Activated CD4-positive, alpha-beta T cell treated with anti-CD3 and anti-CD28 coated beads, Interleukin-2, amount 50 U/mL, for 4 hours (primary cell): ENCODE measurements at places on chromosomes 12 and 14.
A peak's percentile ranks its signal among the peaks of the same experiment; 100 is the strongest.

DNA sequence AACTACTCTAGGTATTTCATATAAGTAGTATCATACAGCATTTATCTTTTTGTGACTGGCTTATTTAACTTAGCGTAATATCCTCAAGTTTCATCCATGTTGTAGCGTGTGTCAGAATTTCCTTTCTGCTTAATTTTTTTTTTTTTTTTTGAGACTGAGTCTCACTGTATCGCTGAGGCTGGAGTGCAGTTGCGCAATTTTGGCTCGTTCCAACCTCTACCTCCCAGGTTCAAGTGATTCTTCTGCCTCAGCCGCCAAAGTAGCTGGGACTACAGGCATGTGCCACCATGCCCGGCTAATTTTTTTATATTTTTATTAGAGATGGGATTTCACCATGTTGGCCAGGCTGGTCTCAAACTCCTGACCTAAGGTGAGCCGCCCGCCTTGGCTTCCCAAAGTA lies 28.9 kb downstream of the PNMA1 start:
- no peak for DNase-seq

- no peak for DNase-seq
Measured at GRCh38 chr14:29037411-29037810, 270.8 kb downstream of the FOXG1 start.

DNA sequence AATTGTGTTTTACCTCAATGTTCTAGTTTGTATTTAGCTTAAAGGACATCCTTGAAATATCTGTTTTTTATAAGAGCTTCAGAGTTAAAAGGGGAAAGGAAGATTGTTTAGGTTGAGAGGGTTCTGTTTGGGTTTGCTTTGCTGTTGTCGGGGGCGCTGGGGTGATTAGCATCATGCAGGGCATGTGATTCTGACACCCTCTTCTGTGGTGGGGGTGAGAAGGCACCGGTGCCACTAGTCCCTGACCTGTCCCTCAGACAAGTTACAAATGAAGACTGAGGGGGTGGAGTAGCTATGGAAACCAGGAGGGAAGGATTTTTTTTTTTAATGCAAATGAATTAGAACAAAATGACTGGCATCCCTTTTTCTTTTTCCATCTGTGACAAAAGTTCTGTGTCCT lies 291.3 kb downstream of the RPAP3 start:
- no peak for DNase-seq

DNA sequence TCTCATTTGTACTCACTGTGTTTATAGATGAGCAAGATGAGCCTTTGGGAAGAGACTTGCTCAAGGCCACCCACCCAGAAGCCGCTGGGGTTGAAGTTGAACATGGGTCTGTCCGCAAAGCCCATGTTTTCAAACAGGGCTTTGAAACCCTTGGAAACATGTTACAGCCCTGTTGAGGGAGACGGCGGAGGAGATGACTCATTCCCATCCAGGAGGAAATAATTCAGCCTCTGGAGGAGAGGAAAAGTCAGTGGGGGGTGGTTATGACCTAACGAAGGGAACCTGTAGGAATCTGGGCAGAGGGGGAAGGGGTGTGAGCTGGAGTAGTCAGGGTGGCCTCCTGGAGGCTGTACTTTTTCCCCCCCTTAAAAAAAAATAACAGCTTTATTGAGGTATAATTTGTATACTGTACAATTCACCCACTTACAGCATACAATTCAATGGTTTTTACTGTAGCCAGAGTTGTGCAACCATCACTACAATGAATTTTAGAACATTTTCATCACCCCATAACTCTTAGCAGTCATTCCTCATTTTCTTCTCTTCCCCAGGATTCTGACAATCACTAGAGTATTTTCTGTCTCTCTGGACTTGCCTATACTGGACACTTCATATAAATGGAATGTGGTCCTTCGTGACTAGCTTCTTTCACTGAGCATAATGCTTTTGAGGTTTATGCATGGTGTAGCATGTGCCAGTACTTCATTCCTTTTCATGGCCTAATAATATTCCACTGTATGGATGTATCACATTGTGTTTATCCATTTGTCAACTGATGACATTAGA lies 1.9 kb upstream of the RIN3 start:
- no peak for DNase-seq

- DNase-seq = no peak
Measured at GRCh38 chr12:120956579-120957300, 21.6 kb upstream of the HNF1A start.

- DNase-seq = no peak
Measured at GRCh38 chr14:39203659-39204606, 28.9 kb downstream of the PNN start.

GRCh38 chr12:92276276-92276675 lies 130.6 kb upstream of the BTG1 start:
- DNase-seq = no peak

- no peak for DNase-seq
Measured at GRCh38 chr14:67602995-67603545, 3.0 kb upstream of the PIGH start.

DNA sequence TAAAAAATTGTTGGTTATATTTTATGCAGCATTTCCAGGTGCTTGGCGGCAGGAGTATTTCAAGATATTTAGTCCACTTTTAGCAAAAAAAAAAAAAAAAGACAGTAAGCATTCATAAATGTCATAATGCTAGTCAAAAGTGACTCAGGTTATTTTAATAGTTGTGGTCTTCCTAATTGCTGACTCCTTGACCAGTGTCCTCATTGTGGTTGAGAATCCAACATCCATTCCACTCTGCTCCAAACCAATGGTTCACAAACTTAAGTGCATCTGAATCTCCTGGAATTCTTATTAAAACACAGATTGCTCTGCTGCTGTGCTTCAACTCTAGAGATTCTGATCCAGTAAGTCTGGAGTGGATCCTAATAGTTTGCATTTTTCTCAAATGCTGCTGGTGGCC lies 71.4 kb downstream of the AKAP6 start:
- no peak for DNase-seq

- DNase-seq = no peak
Measured at GRCh38 chr12:99455350-99456035, 192.1 kb upstream of the GARIN6 start.

- no peak for DNase-seq
Measured at GRCh38 chr12:10708862-10709261, 14.3 kb downstream of the YBX3 start.

GRCh38 chr12:118060301-118061010 lies 523 bp downstream of the WSB2 start:
- peak; percentile 7 for DNase-seq

- DNase-seq = no peak
Measured at GRCh38 chr14:65958664-65959562, 527.3 kb upstream of the CCDC196 start.

- no peak for DNase-seq
Measured at GRCh38 chr14:81819344-81819743, 285.7 kb upstream of the SEL1L start.

DNA sequence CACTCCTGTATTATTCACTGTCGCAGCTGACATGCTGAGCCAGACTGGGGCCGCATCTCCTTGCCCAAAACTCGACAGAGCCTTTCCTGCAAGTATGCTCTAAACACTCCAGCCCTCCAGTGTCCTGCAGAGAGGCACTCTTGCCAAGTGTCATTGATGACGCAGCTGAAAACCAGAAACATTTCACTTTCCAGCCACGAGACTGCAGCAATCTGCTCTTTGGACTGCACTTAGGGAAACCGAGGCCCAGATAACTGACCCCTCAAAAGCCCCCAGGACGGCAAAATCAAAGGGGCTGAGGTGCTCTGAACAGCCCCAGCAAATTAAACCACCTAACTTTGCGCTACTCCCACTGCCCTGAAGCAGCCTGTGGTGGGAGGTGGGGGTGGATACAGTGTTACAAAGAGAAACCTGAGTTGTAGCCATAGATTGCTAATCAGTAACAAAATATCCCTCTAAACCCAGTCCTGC lies 2.6 kb downstream of the CCDC85C start:
- DNase-seq = no peak

DNA sequence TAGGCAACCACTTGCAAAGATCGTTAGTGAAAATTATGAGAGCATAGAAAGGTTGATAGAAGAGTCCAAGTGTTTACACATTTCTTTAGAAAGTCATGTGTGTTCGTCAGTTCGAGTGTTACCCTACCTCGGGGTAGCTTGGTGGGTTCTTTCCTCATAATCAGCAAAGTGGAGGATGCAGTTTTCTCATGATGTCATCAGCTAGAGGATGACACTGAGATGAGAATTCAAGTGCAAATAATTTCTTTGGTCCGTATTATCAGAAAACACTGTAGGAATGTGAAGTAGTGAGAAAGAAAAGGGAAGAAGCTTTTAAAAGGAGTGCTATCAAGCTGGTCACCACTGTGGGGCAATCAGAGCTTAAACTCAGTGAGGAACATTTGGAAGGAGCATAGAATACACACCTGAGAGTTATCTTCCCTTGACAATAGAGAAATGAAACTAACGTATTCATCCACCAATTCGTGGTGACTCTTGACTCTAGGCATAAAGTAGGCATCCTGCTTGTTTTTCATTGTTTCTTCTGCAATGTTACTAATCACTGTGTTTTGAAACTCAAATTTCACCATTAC lies 1340.9 kb upstream of the TMEM132C start:
- DNase-seq = no peak

DNA sequence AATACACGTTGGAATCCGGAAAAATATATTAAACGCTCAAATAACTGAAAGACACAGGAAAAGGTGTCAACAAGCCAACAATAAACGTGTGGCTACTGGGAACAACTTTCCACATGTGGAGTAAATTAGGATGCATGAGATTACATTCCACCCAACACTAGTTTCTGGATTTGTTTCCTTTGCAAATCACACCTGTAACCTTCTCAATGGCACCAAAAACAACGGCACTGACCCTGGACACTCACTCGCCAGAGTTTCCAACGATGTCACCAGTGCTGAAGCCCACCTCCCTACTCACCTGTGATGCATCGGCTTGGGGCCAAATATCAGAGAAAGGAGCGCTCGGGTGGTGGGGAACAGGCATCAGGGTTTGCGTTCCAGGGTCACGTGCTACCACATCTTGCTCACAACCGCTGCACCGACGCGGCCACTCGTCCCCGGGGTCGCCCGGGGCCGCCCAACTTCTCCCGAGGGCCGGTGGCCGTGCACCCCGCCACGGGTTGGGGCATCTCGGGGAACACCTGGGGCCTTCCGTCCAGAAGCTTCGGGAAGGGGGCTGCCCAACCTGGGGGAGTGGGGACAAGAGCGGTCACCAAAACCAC lies 629 bp downstream of the PRDM4 start:
- DNase-seq = peak; percentile 22

- DNase-seq = no peak
Measured at GRCh38 chr12:104930388-104931326, 27.4 kb downstream of the SLC41A2 start.

DNA sequence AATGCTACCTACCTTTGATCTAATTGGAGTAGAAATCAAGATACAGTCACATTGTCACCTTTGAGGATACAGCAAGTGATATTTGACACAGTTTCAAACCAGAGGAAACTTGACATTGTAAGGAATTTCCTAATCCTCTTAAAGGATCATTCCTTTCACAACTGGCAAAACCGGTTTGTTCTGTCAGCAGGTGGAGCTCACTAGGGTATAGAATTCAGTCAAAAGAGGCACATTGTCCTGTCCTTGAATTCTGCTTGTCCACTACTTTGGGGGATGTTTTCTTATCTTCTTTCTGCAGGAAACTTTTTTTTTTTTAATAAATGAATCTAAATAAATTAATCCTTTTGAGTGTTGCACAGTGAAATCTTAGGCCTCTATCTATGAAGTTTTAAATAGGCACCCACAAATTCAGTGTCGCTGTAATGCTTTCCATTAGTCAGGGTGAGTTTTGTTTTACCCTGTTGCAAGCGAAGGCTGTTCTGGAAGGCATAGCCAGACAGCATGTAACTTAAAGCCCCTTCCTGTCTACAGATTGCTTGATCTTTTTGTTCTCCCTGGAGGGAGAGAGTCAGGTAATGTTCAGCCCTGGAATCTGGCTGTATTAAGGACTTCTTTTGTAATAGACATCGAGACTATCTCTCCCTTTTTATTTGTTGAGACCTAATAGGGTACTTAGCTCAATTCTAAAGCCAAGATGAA lies 285.0 kb upstream of the RGS6 start:
- DNase-seq = no peak

DNA sequence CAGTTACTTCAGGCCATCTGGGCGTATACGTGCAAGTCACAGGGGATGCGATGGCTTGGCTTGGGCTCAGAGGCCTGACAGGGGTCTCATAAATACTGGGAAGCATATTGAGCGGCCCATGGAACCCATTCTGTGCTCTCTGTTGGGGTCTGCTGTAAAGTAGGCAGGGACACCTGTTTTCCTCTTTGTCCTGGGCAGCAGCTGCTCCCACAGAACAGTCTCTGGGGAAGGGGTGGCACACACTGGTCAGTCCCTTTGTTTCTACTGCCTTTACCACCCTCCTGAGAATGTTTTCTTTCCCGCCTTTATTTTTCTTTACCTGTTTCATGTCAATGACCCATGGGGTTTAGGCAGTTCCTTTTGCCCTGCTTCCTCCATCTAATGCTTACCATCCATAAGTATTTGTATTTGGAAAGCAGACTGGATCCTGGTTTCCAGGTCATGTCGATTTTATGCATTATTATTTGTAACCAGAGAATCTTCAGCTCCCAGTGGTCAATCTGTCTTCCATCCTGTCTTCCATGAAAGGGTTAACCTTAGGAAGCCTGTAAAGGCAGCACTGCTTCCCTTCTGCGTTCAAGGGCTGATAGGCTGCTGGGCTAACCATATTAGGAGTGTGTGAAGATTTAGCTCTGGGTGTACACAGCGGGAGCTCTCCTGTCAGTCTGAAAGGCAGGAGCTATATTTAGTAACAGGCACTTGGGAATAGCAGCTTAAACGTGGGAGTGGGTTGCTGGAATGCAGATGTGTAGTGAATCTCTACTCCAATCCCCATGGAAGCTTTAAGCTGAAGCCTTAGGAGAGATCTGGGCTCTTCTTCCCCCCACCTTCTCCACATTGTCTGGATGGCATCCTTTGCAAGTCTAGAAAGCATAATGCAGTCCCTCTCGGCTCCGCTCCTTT lies 124.0 kb downstream of the DYRK2 start:
- no peak for DNase-seq

DNA sequence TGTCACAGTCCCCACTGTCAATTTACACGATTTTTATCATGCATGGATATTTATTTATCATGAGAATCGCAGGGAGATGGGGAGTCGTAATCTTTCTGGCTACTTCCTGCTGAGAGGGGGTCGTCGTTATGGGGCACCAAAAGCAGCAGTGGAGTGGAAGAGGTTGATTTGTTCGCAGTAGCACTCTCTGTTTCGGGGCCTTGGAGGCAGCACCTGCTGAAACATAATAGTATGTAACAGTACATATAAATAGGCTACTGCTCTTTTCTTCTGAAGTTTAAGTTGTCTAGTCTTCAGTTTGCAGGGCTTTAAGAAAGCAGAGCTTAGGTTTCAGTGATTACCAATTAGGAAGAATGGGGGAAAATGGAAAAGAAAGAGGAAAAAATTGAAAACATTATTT lies 3.8 kb downstream of the SOAT2 start:
- no peak for DNase-seq

- no peak for DNase-seq
Measured at GRCh38 chr12:90244232-90244631, 535.6 kb upstream of the ATP2B1 start.

- DNase-seq = no peak
Measured at GRCh38 chr12:53719649-53720048, 7.6 kb downstream of the CALCOCO1 start.
